ENCODE measurements at places on chromosomes 13 and 19.

GRCh38 chr19:16621165-16621800, 6.7 kb downstream of the MED26 start:
- DNase-seq = no peak

DNA sequence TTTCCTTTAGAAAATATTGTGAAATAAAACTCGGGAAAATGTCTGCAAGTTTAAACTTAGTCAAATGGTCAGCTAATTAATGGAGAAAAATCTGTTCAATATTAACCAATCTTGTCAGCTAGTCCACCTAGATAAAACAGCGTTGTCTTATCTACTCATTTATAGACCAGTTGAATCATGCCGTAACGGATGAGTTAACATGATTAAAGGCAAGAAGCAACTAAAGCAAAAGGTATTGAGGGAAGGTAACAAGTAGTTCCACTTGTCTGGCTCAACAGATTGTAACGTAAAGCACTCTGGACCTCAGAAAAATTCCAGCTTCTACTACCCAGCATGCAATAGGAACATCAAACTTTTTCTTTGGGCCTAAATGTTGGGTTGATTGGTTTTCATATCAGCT, 958.2 kb downstream of the DIAPH3 start:
- no peak for DNase-seq

GRCh38 chr13:96475103-96475502, 385.2 kb downstream of the HS6ST3 start:
- DNase-seq = no peak

GRCh38 chr13:43251961-43252360, 228.6 kb downstream of the DNAJC15 start:
- DNase-seq = no peak

DNA sequence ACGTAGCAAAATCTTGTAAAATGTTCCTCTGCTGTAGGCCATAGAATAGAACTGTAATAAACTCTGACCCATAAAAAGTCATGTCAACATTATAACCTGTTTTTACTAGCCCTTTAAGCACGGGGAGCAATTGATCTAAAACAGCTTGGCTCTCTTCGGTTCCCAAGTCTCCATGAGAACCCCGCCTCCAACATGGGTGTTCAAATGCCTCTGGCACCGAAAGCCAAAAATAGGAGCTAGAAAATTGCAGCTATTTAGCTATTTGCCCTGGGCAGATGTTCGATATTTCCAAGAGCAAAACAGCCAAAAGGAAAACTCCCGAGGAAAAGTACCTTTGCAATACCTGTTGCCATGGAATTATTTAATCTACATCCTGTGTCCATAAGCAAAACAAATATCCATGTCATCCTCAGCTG, 563.1 kb downstream of the EFNB2 start:
- DNase-seq = no peak

GRCh38 chr19:18969931-18970659, 29.1 kb upstream of the HOMER3 start:
- no peak for DNase-seq

DNA sequence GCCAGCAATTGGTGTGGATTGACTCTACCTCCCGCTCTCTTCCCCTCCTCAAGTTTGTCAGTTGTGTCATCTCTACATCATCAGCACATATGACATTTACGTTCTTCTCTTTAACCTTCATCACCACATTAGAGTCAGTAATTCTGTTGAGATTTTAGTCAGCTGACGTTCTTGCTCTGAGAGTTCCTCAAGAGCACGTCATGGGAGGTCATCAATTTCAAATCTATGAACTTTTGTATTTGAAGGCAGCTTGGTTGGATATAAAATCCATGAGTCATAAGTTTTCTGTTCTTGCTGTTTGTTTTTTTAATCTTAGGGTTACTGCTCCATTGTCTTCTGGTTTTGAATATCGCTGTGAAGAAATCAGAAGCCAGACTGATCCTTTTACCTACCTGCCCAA, 21.8 kb upstream of the ARGLU1 start:
- no peak for DNase-seq

- no peak for DNase-seq
Measured at GRCh38 chr19:29644210-29644609, 21.1 kb upstream of the PLEKHF1 start.

- DNase-seq = no peak
Measured at GRCh38 chr13:31221057-31221456, 21.3 kb downstream of the B3GLCT start.

GRCh38 chr13:72004784-72005374, 137.9 kb upstream of the DACH1 start:
- DNase-seq = no peak
